ENCODE measurements at places on chromosomes 4 and X. TPM values are rescaled to one million over a fixed set of nuclear protein-coding genes. Genes with fewer than 3 reads are reported as not detected.

The SPACA5 gene
- not detected for total RNA-seq

The KDR gene
- total RNA-seq = 278 TPM

The LUZP4 gene
- total RNA-seq = not detected

The CSAG3 gene
- not detected for total RNA-seq

The COX7B2 gene
- total RNA-seq = not detected

The CLTRN gene
- total RNA-seq = not detected

The CENPVL2 gene
- total RNA-seq = not detected

The IL1RAPL2 gene
- total RNA-seq = not detected

The FDCSP gene
- total RNA-seq = not detected

The DCHS2 gene
- 5.3 TPM for total RNA-seq

The ADRA2C gene
- under 0.01 TPM for total RNA-seq

The MAPK10 gene
- total RNA-seq = 0.13 TPM

The AMER1 gene
- total RNA-seq = 0.77 TPM

The DMP1 gene
- total RNA-seq = not detected

The USP11 gene
- 52.1 TPM for total RNA-seq

The PNMA6F gene
- total RNA-seq = not detected

The CLDN2 gene
- not detected for total RNA-seq

The CACNA1F gene
- under 0.01 TPM for total RNA-seq

The VGLL1 gene
- not detected for total RNA-seq

The SMARCA1 gene
- 16.4 TPM for total RNA-seq

The TACC3 gene
- 9.6 TPM for total RNA-seq

The NUDT10 gene
- total RNA-seq = under 0.01 TPM

The ERCC6L gene
- 1.3 TPM for total RNA-seq

The TNIP3 gene
- total RNA-seq = under 0.01 TPM

The TNMD gene
- total RNA-seq = not detected

The GPR119 gene
- not detected for total RNA-seq

The NLRP2B gene
- under 0.01 TPM for total RNA-seq

The MEPE gene
- total RNA-seq = not detected

The USP17L12 gene
- total RNA-seq = not detected

The TLR10 gene
- total RNA-seq = not detected

All from dermis microvascular lymphatic vessel endothelial cell (primary cell).